D721Med (cell line): ENCODE measurements at places on chromosomes 2 and 18.

- no peak for DNase-seq
Measured at GRCh38 chr2:201396595-201396994, 39.5 kb upstream of the FLACC1 start.

DNA sequence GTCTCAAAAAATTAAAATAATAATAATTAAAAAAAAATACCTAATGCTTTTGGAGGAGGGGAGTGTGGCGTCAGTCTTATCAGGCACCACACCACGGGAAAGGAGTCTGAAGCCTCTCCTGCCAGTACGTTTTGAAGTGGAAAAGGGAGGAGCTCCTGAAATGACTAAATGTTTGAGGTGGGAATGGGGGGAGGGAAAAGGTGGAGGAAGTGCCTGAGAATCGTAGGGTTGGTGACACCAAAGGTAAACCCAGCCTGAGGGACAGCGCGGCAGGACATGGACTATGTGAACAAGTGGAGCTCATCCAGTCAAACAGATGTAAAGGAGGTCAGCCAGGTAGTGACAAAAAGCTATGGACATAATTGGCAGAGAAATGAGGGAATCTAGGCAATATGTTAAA is 42.2 kb upstream of the EPHA4 start:
- DNase-seq = no peak

GRCh38 chr2:132374551-132374950 is 42.1 kb upstream of the GPR39 start:
- DNase-seq = no peak

- no peak for DNase-seq
Measured at GRCh38 chr2:55742996-55743395, 49.4 kb upstream of the PNPT1 start.

- DNase-seq = no peak
Measured at GRCh38 chr2:165778653-165779451, 15.2 kb downstream of the GALNT3 start.
